ENCODE measurements at places on chromosomes 4 and X. TPM values are rescaled to one million over a fixed set of nuclear protein-coding genes. Genes with fewer than 3 reads are reported as not detected.
A peak's percentile ranks its signal among the peaks of the same experiment; 100 is the strongest.

- H3K36me3 ChIP-seq = no peaks in the 10 kb centered on the region
- peak within 1 kb of the TSS; percentile 80 for H3K4me3 ChIP-seq
- peak; percentile 71 for DNase-seq
- no peaks in the 10 kb centered on the region for H3K27me3 ChIP-seq
Measured at GRCh38 chr4:127880763-127881562, at the start of gene PLK4. TSS of gene PLK4 (plus strand) at chr4:127880893. CDS start at chr4:127881135, 242 bp downstream.

- H3K36me3 ChIP-seq = no peaks in the 10 kb centered on the region
- peaks cover 17% of the 10 kb centered on the region for H3K4me1 ChIP-seq
- no peak overlapping the region for H3K27ac ChIP-seq
- H3K4me3 ChIP-seq = peak overlapping the region; percentile 78
- no peaks in the 10 kb centered on the region for H3K27me3 ChIP-seq
- no peak for DNase-seq
Measured at GRCh38 chrX:53319614-53320542, 38.5 kb upstream of the IQSEC2 start.

DNA sequence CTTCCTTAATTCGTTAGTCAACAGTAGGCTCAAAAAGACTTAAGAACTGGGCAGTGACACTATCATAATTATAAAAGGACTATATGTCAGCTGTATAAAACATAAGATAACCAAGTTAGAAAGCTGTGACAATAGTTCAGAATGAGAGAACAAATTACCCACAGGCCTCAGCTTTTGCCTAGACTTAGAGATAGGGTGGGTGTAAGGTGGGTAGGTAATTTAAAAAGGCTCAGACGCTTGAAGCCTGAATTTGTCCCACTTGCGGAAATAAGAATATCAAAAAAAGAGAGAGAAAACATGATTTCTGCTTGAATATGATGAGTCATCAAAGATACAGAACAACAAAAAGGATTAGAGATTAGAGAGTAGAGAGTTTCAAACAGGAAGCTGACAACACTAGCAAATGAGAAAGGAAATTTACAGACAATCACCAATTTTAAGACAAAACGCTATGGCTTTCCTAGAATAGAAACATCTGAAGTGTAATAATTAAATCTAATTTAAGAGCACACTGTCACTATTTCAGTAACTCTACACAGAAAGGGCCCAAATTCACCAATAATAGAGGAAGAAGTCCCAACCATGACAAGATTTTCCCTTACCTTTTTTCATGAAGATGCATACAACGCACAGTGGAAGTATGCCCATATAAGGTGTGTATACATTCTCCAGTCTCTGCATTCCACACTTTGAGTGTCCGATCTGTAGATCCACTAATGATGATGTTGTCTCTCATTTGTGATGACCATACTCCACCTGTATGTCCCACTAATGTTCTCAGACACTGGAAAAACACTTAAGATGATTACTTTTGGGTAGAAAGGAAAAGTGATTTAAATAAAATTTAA lies 208.1 kb downstream of the FBXW7 start:
- H3K4me1 ChIP-seq = no peaks in the 10 kb centered on the region
- no peaks in the 10 kb centered on the region for H3K27me3 ChIP-seq
- H3K36me3 ChIP-seq = peaks cover 22% of the 10 kb centered on the region
- no peak overlapping the region for H3K27ac ChIP-seq
- no peak for DNase-seq

DNA sequence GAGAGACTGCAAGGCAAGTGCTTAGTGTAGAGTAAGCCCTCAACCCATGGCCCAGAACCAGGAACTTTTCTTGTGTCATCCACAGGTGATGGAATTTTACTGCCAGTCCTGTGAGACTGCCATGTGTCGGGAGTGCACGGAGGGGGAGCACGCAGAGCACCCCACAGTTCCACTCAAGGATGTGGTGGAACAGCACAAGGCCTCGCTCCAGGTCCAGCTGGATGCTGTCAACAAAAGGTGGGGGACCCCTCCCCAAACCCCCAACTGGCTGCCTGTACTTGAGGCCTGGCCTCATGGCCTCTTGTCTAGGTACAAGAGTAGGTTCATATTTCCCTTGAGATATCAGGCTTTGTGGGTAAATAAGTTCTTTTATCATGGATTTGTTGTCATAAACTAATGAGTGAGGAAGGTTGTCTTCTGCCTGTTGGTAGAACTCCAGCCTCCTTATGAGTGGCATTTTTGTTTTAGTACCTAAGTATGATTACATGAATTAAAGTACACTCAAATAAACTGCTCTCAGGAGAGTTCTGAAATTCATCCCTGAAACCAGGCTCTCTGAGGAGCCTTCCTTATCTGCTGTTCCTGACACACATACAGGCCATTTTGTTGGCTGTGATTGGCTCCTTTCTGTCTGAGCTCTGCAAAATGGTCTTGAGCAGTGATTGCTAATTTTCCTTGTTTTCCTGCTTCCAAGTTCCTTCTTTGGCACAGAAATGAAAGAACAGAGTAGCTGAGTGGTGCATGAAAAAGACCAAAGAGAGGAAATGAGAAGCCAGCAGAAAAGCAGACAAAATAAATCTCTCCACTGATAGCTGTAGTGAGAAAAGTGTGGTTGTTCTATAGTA lies 51.4 kb upstream of the MND1 start:
- H3K27me3 ChIP-seq = no peaks in the 10 kb centered on the region
- no peak for DNase-seq
- peaks cover 7% of the 10 kb centered on the region for H3K36me3 ChIP-seq
- H3K27ac ChIP-seq = no peak overlapping the region
- H3K4me1 ChIP-seq = peaks cover 4% of the 10 kb centered on the region
- no peak overlapping the region for H3K4me3 ChIP-seq

GRCh38 chrX:20143561-20143960 lies 1.9 kb upstream of the EIF1AX start:
- H3K4me1 ChIP-seq = no peaks in the 10 kb centered on the region
- no peak overlapping the region for H3K27ac ChIP-seq
- no peaks in the 10 kb centered on the region for H3K36me3 ChIP-seq
- H3K4me3 ChIP-seq = no peak overlapping the region

GRCh38 chr4:83247415-83248357 lies 36.9 kb downstream of the COQ2 start:
- no peaks in the 10 kb centered on the region for H3K27me3 ChIP-seq
- DNase-seq = no peak
- H3K27ac ChIP-seq = no peak overlapping the region
- no peaks in the 10 kb centered on the region for H3K4me1 ChIP-seq
- no peak overlapping the region for H3K4me3 ChIP-seq

DNA sequence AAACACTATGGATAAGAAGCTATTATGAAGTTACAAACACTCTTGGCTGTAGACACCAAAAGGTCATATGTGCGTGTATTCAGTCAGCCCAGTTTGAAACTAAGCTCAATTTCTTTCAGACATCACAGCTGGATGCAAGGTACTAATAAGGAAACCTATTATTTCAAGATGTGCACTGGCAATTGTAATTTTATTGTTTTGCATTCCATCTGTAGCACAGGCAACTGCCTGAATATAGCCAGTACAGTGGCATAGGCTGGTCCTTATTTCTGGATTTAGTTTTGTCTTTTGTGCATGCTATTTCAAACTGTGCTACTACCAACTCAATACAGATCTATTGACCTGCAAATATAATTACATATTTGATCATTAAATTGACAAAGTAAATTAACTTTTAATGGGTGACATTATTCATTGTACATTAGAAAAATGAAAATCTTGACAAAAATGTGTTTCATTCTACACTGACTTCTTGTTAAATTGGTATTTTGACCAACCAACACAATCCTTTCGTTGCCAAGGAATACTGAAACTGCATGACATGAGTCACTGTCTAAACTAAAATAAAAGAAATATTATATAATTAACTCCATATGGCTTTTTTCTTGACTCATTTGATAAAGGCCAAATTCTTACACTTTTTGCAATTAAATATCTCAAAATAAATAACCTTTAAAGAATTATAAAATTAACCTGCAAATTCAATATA lies 594.3 kb upstream of the ADGRL3 start:
- H3K4me1 ChIP-seq = peaks cover 4% of the 10 kb centered on the region
- H3K4me3 ChIP-seq = no peak overlapping the region
- no peaks in the 10 kb centered on the region for H3K27me3 ChIP-seq

GRCh38 chr4:172188248-172188988 lies 375.2 kb downstream of the GALNTL6 start:
- no peaks in the 10 kb centered on the region for H3K4me1 ChIP-seq
- H3K27ac ChIP-seq = no peak overlapping the region
- H3K36me3 ChIP-seq = no peaks in the 10 kb centered on the region
- H3K4me3 ChIP-seq = no peak overlapping the region
- no peak for DNase-seq

- no peak overlapping the region for H3K4me3 ChIP-seq
- no peaks in the 10 kb centered on the region for H3K36me3 ChIP-seq
- no peaks in the 10 kb centered on the region for H3K4me1 ChIP-seq
- no peaks in the 10 kb centered on the region for H3K27me3 ChIP-seq
- no peak overlapping the region for H3K27ac ChIP-seq
Measured at GRCh38 chr4:110135523-110135922, 62.9 kb downstream of the ELOVL6 start.

GRCh38 chrX:150547375-150548115 lies 20.9 kb upstream of the MTM1 start:
- H3K27ac ChIP-seq = peak overlapping the region; percentile 88
- peak; percentile 33 for DNase-seq
- no peaks in the 10 kb centered on the region for H3K36me3 ChIP-seq
- H3K4me1 ChIP-seq = peaks cover 6% of the 10 kb centered on the region

DNA sequence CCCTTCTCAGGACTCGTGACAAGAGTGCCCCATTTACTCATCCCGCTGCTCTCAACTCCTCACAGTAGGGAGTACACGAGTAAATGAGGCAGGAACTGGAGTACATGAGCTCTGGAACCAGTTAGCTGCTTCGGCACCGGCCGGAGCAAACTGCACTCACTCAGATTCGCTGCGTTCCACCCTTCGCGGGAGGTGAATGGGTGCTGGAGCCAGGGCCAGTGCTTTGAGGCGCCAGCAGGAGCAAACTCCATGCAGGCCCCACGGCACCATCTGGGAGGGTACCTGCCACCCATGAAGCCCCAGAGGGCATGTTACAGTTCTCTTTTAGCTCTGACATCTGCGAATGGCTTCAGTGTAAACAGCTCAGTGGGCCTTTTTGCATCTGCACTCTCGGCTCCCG lies 315.5 kb upstream of the GK2 start:
- H3K27ac ChIP-seq = no peak overlapping the region
- H3K36me3 ChIP-seq = no peaks in the 10 kb centered on the region
- no peak for DNase-seq
- no peaks in the 10 kb centered on the region for H3K27me3 ChIP-seq

GRCh38 chrX:87236830-87237440 lies 280.7 kb upstream of the KLHL4 start:
- no peaks in the 10 kb centered on the region for H3K4me1 ChIP-seq
- H3K36me3 ChIP-seq = no peaks in the 10 kb centered on the region
- DNase-seq = no peak
- H3K4me3 ChIP-seq = no peak overlapping the region
- no peak overlapping the region for H3K27ac ChIP-seq

- DNase-seq = no peak
Measured at GRCh38 chr4:2290974-2291704, 29.2 kb upstream of the MXD4 start.

DNA sequence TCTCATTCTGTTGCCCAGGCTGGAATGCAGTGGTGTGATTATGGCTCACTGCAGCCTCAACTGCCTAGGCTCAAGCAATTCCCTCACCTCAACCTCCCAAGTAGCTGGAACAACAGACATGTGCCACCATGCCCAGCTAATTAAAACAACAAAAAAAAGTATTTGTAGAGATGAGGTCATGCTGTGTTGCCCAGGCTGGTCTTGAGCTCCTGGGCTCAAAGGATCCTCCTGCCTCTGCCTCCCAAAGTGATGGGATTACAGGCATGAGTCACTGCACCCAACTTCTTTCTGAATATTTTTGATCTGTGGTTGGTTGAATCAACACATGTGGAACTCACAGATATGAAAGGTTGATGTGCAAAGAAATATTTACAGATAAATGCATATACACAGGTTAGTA lies 18.5 kb upstream of the SEPTIN11 start:
- no peak overlapping the region for H3K27ac ChIP-seq
- no peaks in the 10 kb centered on the region for H3K27me3 ChIP-seq
- no peak for DNase-seq

- H3K4me1 ChIP-seq = no peaks in the 10 kb centered on the region
- H3K27ac ChIP-seq = no peak overlapping the region
- no peaks in the 10 kb centered on the region for H3K36me3 ChIP-seq
- no peak overlapping the region for H3K4me3 ChIP-seq
- DNase-seq = no peak
- no peaks in the 10 kb centered on the region for H3K27me3 ChIP-seq
Measured at GRCh38 chr4:127001933-127002332, 630.8 kb upstream of the INTU start.

DNA sequence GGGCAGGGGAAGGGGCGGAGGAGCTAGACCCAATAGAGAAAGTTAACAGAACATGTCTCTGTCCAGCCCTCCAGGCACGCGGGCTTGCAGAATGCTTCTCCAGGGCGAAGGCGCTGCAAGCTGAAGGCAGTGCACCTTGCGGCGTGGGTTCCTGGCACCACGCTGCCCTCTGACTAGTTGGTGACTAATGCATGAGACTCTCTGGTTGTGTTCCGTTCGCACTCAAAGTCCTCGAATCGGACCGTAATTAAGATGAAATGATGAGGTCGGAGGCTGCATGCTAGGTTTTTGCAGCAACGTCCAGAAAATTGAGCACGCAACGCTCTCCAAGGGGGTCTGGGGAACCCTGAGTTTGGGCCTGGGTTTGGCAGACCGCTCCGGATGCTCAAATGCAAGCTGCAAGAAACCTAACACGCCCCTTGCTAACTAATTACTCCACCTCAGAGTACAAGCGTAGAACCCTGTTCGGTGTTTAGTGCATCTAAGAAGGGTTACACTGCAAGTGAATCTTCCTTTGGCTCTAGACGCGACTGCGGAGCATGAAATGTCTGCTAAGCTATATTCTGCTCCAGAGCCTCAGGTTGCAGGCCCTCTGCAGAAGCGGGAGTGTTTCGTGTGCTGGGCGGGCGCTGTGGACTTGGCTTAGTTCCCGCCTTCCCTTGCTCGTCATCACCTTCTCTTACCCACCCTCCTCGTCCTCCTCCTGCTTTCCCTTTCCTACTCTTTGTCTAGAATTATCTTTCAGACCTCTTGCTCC lies 57.1 kb upstream of the NKAP start:
- no peak overlapping the region for H3K27ac ChIP-seq
- H3K4me1 ChIP-seq = no peaks in the 10 kb centered on the region
- H3K36me3 ChIP-seq = no peaks in the 10 kb centered on the region
- no peaks in the 10 kb centered on the region for H3K27me3 ChIP-seq

The SPATA18 gene
- 9.0 TPM for total RNA-seq

The NXF2 gene
- total RNA-seq = not detected

The BEND2 gene
- total RNA-seq = not detected

The IGFBP7 gene
- 4,453 TPM for total RNA-seq

The BBS12 gene
- total RNA-seq = 1.4 TPM

The USP11 gene
- total RNA-seq = 68.6 TPM

The IL1RAPL2 gene
- not detected for total RNA-seq

The AMMECR1 gene
- total RNA-seq = 3.0 TPM

The WDR1 gene
- 263 TPM for total RNA-seq

Measured in thoracic aorta (tissue), 2 donors.